ENCODE measurements at places on chromosomes 7 and 10.

DNA sequence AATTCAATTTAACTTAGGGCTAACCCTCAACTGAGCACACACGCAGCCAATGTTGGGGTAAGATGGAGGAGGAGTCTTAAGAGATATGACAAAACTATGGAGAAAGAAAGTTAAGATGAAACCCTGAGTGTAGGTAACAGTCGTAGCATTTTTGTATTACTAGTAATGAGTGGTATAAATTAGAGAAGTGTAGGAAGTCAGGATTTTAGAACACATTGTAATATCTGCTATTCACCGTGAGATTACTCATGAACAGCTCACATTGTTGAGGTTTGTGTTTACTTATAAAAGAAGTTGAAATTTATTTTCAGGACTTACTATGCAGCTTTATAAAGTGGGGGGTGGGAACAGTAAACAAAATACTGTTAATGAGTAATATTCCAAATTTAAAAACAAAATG, 107.2 kb downstream of the ARHGAP21 start:
- no peak for DNase-seq

DNA sequence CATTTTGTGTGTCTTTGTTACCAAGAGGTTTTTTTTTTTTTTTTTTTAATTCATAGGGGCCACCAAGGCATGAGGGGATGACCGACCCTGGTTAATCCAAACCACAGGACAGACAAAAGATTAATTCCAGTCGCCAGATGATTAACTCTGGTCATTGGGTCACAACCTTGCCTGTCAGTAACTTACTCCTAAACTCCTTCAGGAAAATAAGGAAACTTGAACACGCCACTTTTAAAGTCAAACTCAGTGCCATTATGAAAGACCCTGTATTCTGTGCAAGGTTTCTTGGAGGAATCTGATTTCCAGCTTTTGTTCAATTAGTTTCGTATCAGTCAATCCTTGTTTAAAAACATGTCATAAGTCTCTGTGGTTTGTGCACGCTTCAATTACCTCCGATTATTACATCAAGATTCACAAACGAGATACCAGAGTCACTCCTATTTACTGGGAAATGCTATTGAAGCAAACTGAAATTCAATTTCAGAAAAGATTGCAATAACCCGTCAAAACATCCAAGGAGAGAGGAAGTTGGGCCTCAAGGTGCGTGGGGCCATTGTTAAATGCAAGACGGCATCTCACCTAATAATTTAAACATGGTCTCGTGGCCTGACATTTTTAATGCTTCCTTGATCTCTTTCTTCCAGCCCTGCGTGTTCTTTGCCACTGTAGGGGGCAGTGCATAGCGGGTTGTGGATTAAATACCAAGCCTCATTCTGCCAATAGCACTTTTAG, 44.0 kb downstream of the NRP1 start:
- no peak for DNase-seq

DNA sequence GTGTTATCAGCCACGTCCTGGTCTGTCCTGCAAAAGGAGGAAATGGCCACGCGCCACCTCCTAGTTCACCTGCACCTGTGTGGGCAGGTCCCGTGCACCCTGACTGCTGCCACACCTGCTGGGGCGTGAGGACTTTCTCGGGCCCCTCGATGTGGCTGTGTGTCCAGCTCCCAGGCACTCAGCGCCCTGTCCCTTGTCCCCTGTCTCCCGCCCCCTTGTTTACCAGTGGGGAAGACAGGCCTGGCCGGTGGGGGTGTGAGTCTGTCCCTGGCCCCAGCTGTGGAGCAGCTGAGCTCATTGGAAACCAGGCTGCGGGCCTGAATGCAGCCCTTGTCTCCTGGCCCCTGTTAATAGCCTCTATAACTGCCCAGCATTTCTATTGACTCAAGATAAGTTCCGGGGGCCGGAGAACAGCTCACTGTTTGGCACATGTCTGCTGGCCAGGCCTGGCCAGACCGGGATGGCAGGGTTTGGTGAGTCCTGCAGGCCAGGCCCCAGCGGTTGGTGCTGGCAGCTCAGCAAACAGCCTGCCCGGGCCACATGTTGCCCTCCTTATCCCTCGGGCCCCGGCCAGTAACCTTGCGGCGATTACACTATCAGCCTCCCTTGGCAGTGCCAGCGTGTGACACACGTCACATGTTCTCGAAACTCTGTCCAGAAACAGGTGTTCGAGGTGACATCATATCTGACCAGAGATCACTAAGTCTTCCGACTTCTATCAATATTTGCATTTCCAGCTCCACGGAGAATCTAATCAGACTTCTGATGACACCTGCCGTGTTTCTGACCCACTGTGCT, 52.1 kb downstream of the FOXL3 start:
- no peak for DNase-seq

GRCh38 chr7:24851786-24852185, 94.5 kb upstream of the GSDME start:
- no peak for DNase-seq

- DNase-seq, result peak; percentile 8
Measured at GRCh38 chr10:22534849-22535604, 179.4 kb downstream of the PIP4K2A start.

DNA sequence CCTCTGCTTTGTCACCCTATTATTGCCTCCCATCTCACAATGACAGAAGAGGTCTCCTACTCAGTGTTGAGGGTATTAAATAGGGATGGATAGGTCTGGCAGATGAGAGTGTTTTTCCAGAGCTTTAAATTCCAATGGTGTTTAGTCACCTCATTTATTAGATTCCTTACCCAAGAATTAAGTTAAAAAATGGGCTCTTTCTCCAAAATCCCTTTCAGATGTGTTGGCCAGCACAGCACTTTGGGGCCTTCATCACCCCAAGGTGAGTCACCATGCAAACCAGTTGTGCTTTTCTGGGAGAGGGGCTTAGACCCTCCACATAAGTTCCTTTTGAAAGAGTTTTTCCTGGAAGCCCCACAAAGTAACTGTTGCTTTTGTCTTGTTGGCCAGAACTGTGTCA, 78.4 kb downstream of the CYP26A1 start:
- DNase-seq, result no peak

- DNase-seq, result no peak
Measured at GRCh38 chr7:22444181-22444971, 55.6 kb downstream of the STEAP1B start.

DNA sequence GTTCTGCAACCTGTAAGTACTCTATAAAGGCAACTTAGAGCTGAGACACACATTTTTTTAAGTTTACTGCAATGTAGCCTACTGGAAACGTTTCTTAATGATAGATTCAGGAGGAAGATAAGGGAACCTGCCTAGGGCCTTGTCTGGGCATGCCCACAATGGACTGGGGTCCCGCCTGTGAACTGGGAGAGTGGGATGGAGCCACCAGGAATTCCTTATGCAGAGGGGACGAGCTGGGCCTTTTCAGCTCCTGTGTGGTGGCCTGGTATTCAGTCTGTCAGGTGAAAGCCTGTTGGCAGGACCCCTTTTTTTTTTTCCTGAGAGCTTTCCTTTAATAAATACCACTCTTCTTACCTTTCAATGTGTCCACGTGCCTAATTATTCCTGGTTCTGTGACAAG, 384.4 kb upstream of the ZWINT start:
- no peak for DNase-seq

GRCh38 chr7:28848906-28849305, 109.2 kb downstream of the TRIL start:
- no peak for DNase-seq

GRCh38 chr10:125160856-125161706, 718 bp upstream of the CTBP2 start:
- peak; percentile 97 for DNase-seq

GRCh38 chr7:107315716-107316220, 147.0 kb downstream of the HBP1 start:
- no peak for DNase-seq

DNA sequence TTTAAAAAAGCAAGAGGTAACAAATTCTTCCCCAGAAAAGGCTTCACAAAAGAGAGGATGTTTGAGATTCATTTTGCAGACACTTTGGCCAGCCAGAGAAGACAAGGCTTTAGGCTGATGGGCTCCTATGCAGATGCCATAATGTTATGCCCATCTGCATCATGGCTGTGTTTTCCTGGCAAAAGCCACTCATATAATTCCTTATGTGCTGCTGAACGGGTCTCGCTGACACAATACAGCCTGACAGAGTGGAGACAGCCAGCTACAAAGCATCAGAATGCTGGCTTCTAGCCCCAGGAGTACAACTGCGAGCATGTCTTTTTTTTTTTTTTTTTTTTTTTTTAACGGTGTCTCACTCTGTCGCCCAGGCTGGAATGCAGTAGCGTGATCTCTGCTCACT, 1157.4 kb upstream of the AUTS2 start:
- DNase-seq, result no peak

GRCh38 chr10:118392761-118393160, 50.6 kb upstream of the FAM204A start:
- DNase-seq, result no peak

DNA sequence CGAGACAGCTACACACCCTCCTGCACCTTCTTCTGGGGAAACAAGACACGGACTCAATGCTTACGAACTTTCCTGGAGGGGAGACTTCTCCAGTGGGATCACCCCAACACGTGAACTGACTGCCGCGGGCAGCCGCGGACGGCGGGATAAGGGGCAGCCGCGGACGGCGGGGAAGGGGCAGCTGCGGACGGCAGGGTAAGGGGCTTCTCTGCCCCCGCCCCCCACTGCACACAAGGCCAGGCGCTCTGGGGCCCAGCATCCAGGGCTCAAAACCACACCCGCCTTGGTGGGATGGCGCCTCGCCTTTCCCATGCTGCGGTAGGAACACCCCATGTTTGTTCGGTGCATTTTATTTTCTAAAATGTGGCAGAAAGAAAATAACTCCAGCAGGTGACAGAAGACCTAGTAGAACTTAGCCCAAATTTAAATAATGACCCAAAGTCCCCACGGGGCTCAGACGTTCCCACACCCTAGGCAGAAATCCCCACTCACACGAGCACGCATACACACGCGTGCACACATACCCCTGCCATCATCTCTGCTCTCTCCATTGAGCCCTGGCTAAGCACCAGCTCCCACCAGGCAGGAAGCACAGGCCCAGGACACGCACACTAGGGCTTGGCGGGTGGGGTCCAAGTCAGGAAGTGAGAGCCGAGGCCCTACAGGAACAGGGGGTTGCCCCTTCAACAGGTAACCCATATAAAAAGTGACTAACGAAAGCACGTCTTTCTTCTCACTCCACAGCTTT, 26.6 kb upstream of the GPR146 start:
- DNase-seq, result no peak

GRCh38 chr10:10421071-10421470, 596.6 kb upstream of the CELF2 start:
- DNase-seq, result no peak

- no peak for DNase-seq
Measured at GRCh38 chr10:10317151-10317550, 700.5 kb upstream of the CELF2 start.

GRCh38 chr7:5694221-5694754, 87.2 kb downstream of the RNF216 start:
- no peak for DNase-seq

GRCh38 chr7:130384371-130384801, 4.1 kb downstream of the CPA1 start:
- DNase-seq, result peak; percentile 34

- no peak for DNase-seq
Measured at GRCh38 chr10:97000487-97001182, 168.5 kb downstream of the LCOR start.

DNA sequence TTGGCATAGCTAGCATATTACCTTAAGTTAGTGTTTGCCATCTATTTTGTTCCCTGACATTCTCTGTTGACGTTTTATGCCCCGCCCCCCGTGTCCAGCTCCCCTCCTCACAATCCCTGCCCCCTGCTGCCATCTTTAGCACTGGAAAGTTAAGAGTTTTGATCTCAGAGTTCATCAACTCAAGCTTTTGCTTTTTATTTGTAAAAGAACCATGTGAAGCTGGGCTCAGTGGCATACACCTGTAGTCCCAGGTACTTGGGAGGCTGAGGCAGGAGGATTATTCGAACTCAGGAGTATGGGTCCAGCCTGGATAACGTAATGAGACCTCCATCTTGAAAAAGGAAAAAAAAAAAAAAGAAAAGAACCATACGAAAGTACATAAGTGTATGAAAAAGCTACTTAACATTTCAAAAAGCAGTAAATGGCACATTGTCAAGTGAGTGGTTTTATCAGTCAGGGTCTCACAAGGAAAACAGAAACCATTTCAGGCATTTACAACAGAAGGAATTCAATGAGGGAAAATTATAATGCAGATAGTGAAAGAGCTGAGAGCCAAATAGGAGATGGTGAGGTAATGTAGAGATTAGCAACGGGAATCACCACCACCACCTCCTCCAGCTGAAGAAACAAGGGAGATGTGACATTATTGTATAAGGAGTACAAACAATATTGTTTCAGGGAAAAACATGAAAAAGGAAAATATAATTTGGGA, 64.9 kb downstream of the MCU start:
- no peak for DNase-seq

GRCh38 chr7:155255621-155256020, 42.1 kb upstream of the INSIG1 start:
- DNase-seq, result no peak

DNA sequence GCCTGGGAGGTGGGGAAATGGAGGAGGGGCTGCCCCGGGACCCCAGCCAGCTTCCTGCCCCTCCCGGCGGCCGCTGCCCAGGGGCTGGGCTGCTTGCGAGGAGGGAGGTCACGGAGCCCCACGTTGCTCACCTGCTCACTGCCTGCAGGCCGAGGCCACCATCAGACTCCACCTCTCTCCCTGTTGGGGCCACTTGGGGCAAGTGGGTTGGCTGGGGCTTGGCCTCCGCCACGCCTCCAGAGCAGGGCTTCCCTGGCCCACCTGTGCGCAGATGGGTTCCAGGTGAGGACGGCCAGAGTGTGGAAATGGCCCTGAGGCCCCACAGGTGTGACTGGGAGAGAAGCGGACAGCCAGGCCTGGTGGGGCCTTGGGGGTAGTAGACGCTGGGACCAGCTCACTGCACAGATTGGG, 82.8 kb upstream of the DIP2C start:
- DNase-seq, result no peak

DNA sequence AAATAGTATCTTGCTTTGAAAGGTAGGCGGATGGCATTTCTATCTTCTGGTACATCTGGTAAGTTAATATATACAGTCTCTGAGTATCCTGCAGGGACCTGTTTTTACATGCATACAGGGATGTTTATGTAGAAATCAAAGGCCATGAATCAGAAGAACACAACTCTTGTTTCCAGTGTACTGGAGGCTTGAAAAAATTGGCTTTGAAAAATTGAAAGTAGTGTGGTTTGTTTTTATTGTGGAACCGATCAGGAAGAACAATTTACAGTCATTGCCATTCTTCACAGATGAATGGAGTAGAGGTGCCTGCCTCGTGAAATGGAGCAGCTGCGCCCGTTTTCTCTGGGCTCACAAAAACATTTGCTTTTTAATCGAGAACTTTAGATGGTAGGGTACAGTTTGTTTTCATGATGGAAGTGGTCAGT, 54.0 kb upstream of the RPA3 start:
- no peak for DNase-seq

DNA sequence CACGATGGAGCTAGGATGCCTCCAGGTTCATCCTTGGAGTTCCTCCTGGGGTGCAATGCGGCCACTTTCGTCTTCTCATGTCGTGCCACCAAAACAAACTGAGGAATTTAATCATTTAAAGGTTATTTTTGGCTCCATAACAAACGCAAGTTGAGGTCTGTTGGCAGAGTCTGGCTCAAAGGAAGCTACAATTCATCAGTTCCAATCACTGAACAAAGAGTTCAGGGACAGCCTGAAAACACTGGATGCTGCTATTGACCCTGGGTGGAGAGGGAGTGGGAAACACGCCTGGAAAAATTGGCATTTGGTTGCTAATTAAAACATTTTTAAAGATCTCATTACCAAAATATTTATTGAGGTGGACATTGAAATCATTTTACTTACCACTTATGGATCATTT, 11.4 kb upstream of the MGMT start:
- DNase-seq, result no peak

GRCh38 chr7:12690041-12690878, 2.8 kb downstream of the ARL4A start:
- no peak for DNase-seq

GRCh38 chr7:92972441-92972840, 136.1 kb upstream of the CDK6 start:
- DNase-seq, result no peak

Measured in hematopoietic multipotent progenitor cell treated with erythropoietin and hydrocortisone succinate and interleukin-3 and kit ligand, for 4 days (in vitro differentiated cells).